ENCODE measurements at places on chromosomes 11 and 22. TPM values are rescaled to one million over a fixed set of nuclear protein-coding genes. Genes with fewer than 3 reads are reported as not detected.
A peak's percentile ranks its signal among the peaks of the same experiment; 100 is the strongest.

DNA sequence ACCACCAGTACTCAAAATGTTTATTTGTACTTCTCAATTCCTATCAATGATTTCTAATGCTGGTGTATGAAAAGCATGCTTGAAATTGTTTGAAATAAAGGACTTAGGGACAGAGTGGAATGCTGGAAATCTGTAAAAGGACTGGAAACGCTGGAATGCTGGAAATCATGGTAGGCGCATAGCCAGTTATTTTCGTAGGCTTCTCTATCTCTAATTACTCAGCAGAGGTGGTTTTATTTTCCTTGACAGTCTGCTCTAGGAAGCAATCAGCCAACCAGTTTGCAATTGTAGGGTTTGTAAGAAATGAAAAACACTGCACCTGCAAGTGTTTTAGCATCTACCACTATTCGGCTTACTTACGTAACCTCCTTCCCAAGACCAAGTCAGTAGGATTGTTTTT is 788 bp downstream of the LIN7C start:
- no peak for DNase-seq

DNA sequence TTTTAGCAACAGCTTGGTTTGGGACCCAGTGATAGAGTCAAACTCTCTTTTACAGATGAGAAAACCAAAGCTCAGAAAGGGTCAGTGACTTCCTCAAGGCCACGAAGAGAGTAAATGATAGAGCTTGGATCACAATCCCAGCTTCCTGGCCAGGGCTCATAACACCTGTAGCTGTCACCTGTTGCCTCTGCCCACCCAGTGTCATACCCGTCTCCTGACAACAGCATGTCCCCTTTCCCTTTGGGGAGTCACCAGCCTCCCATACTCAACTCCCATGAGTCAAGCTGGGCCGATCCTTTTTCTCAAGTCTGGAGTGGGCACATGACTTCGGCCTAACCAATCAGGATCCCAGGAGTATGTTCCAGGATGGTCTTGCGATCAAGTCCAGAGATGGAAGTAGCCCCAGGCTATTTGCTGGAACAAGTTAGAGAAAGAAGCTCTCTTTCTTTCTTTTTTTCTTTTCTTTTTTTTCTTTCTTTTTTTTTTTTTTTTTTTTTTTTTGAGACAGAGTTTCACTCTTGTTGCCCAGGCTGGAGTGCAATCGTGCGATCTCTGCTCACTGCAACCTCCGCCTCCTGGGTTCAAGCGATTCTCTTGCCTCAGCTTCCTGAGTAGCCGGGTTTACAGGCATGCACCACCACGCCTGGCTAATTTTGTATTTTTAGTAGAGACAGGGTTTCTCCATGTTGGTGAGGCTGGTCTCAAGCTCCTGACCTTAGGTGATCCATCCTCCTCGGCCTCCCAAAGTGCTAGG is 27.8 kb upstream of the MYH9 start:
- no peak for DNase-seq

GRCh38 chr11:110293389-110293788 is 3.0 kb downstream of the RDX start:
- DNase-seq, result no peak

- no peak for DNase-seq
These were observed 21.9 kb upstream of the POLD3 start for GRCh38 chr11:74570266-74571061.

DNA sequence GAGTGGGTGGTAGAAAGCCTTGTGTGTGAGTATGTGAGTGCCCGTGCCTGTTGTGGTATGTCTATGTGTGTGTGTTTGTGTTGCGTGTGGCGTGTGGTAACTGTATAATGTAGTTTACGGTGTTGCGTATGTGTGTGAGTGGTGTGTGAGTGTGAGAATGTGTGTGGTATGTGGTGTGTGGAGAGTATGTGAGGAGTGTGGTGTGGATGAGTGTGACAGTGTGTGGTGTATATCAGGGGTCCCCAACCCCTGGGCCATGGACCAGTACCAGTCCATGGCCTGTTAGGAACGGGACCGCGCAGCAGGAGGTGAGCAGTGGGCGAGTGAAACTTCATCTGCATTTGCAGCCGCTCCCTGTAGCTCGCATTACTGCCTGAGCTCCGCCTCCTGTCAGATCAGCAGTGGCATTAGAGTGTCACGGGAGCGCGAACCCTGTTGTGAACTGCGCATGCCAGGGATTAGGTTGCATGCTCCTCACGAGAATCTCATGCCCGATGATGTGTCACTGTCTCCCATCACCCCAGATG is 5.7 kb downstream of the UPK3A start:
- peak; percentile 75 for DNase-seq

DNA sequence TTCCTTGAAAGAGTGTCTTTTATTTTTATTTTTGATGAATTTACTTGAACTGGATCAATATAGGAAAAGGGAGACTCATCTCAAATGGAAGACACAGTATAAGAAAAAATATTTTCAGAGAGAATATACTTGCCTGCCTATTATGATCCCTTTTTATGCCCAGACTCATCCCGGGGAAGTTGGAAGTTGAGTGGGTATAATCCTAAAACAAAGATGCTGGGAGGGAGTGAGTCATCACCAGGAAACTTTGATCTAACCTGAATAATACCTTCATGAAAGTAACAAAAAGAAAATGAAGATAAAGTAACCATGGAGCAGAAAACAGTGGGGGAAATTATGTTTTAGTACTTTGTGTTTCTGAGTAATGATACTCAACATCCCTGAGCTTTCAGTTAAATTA is 1514.0 kb downstream of the FAM181B start:
- DNase-seq, result no peak

GRCh38 chr11:88284336-88285050 is 53.0 kb downstream of the CTSC start:
- DNase-seq, result peak; percentile 88

GRCh38 chr22:20937794-20938671 is 20.8 kb downstream of the CRKL start:
- DNase-seq, result no peak

GRCh38 chr11:101707477-101707876 is 123.7 kb upstream of the TRPC6 start:
- no peak for DNase-seq

GRCh38 chr11:47731475-47731874 is 16.3 kb upstream of the AGBL2 start:
- DNase-seq, result no peak

- DNase-seq, result no peak
These were observed 1032.8 kb downstream of the BRD1 start for GRCh38 chr22:48794906-48795305.

DNA sequence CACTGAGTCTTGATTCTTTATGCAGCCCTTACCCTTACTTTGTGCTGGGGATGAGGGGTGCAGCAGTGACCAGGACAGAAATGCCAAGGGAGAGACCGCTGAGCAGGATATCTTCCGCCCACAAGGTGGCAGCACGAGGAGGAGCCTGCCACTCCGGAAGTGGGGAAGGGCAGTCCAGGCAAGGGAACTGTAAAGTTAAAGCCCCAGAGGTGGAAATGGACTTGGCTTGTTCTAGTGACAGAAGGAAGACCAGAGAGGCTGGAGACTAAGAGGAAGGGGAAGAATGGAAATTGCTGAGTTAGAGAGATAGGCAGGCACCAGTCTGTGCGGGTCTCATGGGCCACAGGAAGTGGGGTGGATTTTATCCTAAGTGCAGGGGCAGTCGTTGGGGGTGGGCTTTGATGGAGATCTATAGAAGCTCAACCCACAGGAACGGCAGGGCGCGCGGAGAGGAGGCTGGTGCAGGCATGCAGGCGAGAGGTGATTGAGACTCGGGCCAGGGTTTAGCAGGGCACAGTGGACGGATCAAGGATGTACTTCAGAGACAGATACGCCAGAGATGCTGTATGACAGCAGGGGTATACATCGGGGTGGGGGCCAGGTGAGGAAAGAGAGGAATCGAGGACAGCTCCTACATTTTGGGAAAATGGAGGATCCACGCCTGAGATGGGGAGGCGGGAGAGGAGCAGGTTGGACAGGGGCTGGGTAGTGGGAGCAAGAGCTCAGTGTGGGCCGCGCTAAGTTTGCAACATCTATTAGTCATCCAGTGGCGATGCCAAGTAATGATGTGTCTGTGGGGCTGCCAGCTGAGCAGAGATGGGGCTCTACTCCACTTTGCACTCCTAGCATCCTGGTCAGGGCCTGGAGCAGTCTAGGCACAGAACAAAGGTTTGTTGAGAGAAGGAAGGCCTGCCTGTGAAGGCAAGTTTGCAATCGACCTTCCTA is 3.3 kb upstream of the GRK2 start:
- peak; percentile 88 for DNase-seq

C11orf86 gene
- total RNA-seq, result not detected

SAA4 gene
- total RNA-seq, result 1.3 TPM

OR8B2 gene
- total RNA-seq, result not detected

HSPB2 gene
- total RNA-seq, result 4.4 TPM

BIK gene
- total RNA-seq, result 4.7 TPM

OR52A1 gene
- total RNA-seq, result not detected

OR51B2 gene
- total RNA-seq, result not detected

ARHGAP20 gene
- total RNA-seq, result 1.4 TPM

NNMT gene
- 1,451 TPM for total RNA-seq

MOGAT2 gene
- total RNA-seq, result not detected

PKNOX2 gene
- 6.0 TPM for total RNA-seq
